ENCODE measurements at places on chromosomes 2 and 18.
A peak's percentile ranks its signal among the peaks of the same experiment; 100 is the strongest.

GRCh38 chr2:164066095-164066494 is 330.3 kb upstream of the FIGN start:
- DNase-seq = no peak

- DNase-seq = no peak
Observed at GRCh38 chr2:120619579-120619978, 116.1 kb upstream of the GLI2 start.

DNA sequence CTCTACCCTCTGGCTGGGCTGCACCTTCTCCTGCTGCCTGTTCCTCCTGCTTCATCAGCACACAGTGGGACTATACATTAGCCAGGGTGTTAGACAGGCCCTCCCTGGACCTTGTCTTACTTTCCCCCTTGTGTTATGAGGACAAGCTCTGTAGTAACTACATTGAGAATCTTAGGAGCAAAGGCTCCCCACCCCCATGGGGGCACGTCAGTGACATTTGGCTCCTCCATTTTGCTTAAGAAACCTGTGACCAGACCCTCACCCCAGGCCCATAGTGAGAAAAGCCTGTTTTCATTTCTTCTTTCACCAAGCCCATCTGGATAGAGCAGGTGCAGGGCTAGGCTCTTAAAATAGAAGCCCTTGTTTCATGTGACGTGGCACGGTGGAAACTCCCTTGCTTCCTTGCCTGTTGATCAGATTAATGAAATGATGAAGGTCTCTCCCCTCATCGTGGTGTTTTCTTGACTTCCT is 146.7 kb downstream of the RPIA start:
- no peak for DNase-seq

DNA sequence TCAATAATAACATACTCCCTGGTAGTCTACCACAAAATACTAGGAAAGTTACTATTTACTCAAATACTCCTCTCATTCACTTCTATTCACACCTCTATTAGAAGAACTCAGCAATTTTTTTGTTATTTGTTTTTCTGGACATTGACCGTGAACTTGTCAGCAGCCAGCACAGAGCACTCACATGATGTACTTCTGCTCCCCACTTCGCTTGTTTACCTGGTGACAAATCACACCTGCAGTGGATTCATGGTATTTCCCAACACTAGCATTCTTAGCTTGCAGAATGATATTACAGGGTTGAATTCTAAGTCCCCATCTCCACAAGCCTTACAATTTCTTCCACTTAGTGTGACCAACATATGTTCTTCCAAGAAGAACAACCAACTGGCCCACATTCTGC is 238.2 kb downstream of the SATB2 start:
- DNase-seq = no peak

- DNase-seq = no peak
Observed at GRCh38 chr2:105298017-105298416, 31.5 kb downstream of the TGFBRAP1 start.

DNA sequence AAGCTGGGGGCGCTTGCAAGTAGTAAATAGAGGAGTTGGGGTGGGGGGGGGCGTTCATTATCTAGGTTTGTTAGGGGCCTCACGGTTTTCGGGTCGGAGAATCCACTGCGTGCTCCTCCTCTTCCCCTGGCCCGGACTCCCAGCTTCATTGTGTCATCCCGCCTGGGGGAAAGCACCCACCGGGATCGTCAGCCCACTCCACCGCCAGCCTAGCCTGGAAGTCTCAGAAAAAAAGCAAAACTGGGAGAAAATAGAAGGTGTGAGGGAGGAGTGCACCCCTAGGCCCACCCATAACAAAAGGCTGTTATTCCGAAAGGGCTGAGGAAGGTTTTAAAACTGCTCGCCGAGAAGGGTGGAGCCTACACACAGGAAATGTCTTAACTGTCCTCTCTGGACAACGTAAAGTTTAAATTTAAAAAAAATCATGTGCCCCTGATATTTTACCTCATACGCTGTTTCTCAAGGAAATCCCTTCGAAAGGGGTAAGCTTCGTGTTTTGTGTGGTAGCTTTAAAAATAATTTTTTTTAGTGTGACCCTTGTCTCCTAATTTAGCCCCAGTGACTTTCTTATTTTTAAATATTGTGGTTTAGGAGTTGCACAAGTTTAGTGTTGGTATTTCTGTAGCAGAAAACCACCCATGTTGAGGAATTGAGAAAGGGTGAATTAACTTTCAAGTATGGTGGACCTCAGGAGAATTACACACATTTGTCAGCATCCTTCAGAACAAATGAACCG is 104.2 kb downstream of the SPTBN1 start:
- peak; percentile 73 for DNase-seq

- DNase-seq = no peak
Observed at GRCh38 chr2:113838744-113839444, 51.0 kb upstream of the ACTR3 start.

- DNase-seq = no peak
Observed at GRCh38 chr2:185246717-185247116, 491.9 kb upstream of the FSIP2 start.

DNA sequence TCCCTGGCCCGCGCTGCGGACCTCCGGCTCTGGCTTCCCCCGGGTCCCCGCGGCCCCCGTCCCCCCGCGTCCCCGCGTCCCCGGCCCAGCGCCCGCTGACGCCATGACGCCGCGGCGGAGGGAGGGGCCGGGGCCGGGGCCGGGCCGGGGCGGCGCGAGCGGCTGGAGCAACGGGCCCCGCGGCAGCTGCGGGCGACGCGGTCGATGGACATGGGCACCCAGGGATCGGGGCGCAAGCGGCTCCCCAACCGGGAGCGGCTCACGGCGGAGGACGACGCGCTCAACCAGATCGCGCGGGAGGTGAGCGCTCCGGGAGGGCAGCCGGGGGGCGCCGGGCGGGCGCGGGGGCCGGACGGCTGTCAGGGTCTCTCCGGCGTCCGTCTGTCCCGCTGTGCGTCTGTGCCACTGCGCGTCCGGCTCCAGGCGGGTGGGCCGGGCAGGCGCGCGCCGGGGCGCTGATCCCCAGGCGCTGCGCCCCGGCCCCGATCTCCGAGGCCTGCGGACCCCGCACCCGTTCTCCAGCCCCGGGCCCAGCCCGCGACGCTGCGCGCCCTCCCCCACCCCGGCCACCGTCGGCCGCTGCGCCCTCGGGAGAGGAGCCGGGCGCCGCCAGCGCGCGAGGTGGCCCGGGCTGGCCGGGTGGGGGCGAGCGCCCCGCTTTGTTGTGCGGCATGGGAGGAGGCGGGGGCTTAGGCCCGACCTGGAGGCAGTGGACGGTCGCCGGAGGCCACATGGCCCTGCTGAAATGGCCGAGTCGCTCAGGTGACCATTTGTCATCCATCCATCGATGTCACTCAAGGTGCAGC is at the start of gene LRRFIP1:
Gene LRRFIP1 (plus strand): TSS at position 147 of the 806 bp plus-strand sequence. CDS start 58 bp downstream, at position 205.
- no peak for DNase-seq

DNA sequence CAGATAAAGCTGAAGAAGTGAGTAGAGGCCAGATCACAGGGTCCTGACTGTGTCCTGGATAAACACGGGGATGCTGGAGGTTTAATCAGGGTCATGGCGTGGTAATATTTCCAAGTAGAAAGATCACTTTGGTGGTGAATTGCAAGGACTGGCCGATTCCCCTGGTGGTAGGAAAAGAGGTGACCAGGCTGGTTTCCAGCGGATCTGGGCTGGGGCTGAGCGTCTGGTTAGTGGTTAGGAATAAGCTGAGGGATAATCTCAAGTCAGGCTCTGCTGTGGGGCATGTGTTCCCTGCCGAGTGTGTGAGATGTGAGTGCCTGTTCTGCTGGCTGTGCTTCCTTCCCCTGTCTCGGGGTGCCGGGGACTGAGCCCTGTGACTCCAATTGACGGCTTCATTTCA is 484.0 kb downstream of the TSN start:
- DNase-seq = no peak

- no peak for DNase-seq
Observed at GRCh38 chr2:64626963-64627760, 26.6 kb downstream of the SERTAD2 start.

- no peak for DNase-seq
Observed at GRCh38 chr18:60656553-60656952, 284.0 kb upstream of the MC4R start.

DNA sequence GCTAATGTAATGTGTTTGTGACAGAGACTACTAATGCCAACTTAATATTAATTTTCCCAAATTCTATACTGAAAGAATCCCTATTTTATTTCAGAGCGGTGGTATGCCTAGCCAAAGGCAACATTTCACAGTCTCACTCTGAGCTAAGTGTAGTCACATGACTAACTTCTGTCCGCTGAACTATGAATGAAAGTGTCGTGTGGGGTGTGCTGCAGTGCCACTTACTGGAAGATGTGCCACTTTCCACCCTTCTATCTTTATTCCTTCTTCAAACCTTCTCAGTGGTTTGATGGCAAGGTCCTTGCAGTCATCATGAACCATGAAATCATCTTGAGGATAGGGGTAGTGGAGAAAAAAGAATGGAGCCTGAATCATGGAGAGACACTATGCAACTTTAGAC is 47.3 kb upstream of the C1D start:
- no peak for DNase-seq

DNA sequence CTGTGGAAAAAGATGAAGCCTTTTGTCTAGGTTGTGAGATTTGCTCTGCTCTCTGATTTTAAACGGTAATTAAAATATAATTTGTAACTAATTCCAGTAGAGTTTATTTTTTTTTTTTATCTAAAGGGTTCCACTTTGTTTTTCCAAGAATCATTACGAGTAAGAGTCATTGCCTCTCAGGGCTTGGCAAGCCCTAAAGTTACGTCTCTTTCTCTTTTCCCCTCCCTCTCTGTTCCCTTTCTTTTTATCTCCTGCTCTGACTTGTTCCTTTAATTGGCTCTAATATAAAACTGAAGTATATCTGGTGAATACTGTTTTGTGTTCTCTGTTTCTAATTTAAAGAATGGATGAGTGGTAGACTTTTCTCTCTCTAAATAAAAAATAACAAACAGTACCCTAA is 75.8 kb downstream of the CALCRL start:
- no peak for DNase-seq

DNA sequence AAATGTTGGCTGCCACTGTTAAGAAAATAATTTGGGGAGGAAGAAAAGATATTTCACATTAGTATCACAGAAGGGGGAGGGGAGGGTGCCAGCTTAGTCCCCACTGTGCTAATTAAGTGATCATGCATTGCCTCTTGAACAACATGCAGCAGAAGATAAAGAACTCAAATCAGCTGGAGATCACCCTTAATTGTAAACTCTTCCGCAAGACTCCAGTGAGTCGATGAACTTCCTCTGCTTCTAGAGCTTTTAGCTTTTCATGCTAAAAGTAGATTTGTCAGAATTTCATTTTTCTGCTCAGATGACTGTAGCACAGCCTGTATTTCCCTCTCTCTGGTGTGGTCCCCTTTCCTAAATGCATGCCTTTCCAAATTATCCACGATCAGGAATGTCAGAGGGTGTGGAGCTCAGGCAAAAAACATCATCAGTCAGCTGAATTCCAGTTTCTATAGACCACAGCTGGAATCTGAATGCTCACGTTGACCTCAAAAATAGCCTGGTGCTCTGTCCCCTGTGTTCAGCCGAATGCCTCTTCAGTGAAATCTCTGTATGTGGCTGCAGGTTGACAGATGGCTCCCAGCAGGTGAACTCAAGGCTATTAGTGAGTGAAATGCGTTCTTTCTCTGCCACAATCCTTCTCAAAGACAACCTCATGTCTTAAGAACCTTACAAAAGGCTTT is 156.8 kb upstream of the UNC80 start:
- no peak for DNase-seq

GRCh38 chr2:169877398-169877797 is 50.1 kb downstream of the UBR3 start:
- no peak for DNase-seq

DNA sequence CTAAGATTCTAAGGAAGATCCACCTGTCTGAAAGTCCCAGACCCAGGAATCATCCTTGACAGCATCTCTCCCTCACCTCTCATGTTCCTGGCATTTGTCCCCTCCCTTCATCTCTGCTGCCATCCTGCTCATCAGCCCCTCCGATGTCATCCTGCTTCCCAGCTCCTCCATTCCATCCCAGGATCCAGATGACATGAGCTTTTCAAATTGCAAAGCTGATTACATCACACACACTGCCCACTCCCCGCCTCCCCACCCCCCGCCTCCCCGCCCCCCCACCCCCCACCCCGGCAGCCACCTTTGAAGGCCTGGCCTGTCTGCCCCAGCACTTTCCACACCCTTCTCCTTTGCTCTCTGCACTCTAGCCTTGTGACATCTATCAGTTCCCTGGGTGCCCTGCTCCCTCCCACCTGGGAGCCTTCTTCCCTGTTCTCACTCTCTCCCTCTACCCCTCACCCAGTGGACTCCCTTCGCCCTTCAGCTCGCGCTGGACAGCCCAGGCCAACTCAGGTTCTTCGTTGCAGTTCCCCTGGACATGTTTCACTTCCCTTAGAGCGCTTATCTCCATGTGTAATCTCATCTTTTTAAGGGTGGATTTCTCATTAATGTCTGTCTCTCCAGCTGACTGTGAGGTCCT is 61.6 kb downstream of the DNMT3A start:
- no peak for DNase-seq

GRCh38 chr2:80545420-80546210 is 241.1 kb upstream of the LRRTM1 start:
- no peak for DNase-seq

DNA sequence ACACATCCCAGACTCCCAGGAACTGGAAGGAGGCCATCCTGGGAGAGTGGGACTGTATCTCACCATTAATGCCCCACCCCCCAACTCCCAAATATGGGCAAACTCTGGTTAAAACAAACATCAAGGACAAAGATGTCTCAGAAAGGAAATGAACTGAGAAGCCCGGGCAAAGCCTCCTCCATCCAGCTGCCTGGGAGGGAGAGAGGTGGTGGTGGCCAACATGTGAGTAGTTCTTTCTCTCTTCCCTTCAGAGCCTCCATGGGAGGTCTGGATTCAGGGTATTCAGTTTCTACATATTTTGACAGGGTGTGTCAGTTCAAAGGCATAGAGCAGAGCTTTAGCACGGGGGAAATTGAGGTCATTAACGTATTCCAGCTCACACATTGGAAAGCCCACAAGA is 57.5 kb downstream of the CXCR4 start:
- no peak for DNase-seq

DNA sequence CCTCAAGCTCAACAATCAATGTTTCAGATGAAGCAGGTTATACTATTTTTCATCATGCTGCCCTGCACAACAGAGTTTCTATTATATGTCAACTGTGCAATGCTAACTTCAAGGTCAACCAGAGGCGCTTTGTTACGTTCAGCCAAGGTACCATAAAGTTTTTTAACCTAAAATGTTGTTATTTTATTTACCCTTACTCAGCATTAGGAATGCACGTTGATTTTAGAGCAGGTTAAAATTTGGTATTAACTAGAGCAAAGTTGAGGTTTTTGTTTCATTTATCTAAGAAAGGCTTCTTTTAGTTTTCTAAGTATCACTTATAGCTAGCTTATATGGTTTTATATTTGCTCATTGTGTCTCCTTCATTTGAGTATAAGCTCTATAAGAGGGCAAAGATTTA is 21.8 kb downstream of the ANKAR start:
- no peak for DNase-seq

- DNase-seq = no peak
Observed at GRCh38 chr2:235827585-235827992, 333.7 kb downstream of the AGAP1 start.

- no peak for DNase-seq
Observed at GRCh38 chr18:55477860-55478581, 110.0 kb downstream of the TCF4 start.
